ENCODE measurements at places on chromosomes 4 and X.

GRCh38 chrX:123665197-123665596 is 67.7 kb downstream of the THOC2 start:
- no peak for DNase-seq

DNA sequence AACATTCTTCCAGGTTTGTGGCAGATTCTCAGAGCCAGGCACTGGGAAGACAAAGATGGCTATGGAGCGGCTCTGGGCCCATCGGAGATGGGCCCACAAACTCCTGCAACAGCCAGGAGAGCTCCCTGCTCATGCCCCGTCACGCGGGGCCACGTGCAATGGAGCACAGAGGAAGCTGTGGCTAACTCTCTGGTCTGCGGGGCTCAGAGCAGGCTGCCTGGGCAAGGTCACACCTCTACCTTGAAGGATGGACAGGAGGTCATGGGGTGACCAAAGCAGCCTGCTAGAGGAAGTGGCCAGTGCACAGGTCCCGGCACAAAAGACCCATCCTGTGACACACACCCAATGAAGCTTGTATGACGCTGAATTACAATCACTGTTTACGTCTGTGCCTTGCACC is 45.2 kb downstream of the C4orf50 start:
- no peak for DNase-seq

- DNase-seq: no peak
Observed at GRCh38 chr4:152164561-152164960, 371.3 kb downstream of the FBXW7 start.

- DNase-seq: no peak
Observed at GRCh38 chrX:70998411-70999027, 67.6 kb upstream of the SLC7A3 start.

DNA sequence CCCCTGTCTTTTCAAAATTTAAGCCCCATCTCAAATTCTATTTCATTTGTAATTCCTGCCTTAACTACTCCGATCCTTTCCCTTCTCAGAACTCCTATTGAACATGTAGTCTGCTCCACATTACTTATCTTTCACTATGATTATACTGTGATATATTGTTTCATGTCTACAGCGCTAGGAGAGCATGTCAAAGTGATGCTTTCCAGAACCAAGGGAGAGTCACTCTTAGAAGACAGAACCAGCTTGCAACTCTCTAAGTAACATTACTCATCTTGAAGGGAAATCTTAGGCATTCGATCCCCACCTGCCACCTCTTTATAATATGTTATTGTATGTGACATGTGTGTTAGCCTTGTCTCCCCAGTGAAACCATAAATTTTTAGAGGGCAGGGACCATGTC is 10.5 kb downstream of the EXOC1L start:
- DNase-seq: no peak

- DNase-seq: no peak
Observed at GRCh38 chr4:37014584-37014983, 230.0 kb upstream of the NWD2 start.

DNA sequence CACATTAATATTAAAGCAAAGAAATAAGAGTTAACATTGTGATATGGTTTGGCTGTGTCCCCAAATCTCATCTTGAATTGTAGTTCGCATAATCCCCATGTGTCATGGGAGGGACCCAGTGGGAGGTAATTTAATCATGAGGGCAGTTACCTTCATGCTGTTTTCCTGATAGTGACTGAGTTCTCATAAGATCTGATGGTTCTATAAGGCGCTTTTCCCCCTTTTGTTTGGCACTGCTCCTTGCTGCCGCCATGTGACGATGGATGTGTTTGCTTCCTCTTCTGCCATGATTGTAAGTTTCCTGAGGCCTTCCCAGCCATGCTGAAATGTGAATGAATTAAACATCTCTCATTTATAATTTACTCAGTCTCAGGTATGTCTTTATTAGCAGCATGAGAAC is 153.8 kb upstream of the GALNT7 start:
- no peak for DNase-seq

- DNase-seq: no peak
Observed at GRCh38 chr4:148893095-148893494, 450.9 kb upstream of the NR3C2 start.

Data from effector memory CD4-positive, alpha-beta T cell (primary cell).